ENCODE measurements at places on chromosomes 13 and 19.

DNA sequence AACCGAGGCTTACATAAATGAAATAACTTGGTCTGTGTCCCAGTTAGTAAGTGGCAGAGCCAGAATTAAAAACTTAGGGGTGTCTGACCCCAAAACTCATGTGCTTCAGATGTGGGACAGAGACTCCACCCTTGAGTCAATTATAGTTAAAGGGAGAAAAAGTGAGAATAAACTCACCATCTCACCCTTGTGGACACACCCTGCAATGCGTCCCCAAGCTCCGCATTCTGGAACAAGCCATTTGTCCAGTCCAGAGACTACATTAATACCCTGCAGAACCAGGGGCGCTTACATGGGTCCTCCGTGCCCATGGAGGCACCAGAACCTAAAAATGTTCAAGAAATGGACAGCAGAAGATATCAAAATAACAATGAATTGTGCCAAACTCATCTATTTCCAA lies 207.0 kb upstream of the ZNF507 start:
- DNase-seq = no peak

GRCh38 chr13:53012707-53013106 lies 15.9 kb upstream of the OLFM4 start:
- no peak for DNase-seq

- no peak for DNase-seq
These were observed 2.8 kb downstream of the GRK1 start for GRCh38 chr13:113669755-113670341.

DNA sequence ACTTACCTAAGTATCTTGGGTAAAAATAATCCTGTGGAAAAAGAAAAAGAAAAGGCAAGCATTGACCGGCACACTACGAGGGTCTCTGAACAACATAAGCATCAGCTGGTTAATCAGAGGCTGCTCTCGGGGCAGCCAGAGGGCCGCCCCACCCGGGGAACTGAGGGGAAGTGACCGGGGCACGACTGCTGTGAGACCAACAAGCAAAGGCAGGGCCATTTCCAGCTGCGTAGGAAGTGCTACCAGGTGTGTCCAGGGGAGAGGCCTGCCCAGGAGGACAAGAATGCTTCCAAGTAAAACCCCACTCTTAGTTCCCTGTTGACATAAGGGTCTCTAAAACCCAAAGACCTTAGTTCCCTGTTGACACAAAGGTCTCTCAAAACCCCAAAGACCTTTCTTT lies 15.9 kb downstream of the GAS6 start:
- no peak for DNase-seq

DNA sequence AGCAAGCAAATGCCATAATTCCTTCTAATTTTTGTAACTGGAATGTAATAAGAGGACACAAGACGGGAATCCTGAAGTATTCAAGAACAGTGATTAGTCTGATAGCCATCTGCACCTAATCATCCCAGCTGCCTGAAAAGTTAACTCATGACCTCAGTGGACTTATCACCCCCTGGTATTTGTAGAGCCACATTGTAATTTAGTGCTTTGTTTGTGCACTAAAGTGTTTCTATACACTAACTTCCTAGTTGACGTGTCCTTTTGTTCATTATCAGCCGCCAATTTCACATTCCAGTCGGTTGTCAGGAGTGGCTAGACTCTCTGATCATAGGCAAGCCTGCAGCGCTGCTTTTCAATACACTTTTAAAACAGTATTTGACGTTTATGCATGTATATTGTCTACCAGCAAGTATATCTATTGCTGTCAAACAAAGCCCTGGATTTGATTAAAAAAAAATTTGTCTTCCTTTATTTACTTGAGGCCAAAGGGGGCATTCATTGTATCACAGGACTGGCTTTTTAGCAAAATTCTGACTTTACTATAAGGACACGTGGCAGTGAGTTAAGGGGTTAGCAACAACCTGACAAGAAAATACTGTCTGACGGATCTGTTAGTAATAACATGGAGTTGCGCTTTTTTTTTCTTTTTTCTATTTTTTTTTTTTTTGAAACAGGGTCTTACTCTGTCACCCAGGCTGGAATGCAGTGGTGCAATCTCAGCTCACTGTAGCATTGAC lies 10.4 kb upstream of the SOX21 start:
- DNase-seq = no peak

DNA sequence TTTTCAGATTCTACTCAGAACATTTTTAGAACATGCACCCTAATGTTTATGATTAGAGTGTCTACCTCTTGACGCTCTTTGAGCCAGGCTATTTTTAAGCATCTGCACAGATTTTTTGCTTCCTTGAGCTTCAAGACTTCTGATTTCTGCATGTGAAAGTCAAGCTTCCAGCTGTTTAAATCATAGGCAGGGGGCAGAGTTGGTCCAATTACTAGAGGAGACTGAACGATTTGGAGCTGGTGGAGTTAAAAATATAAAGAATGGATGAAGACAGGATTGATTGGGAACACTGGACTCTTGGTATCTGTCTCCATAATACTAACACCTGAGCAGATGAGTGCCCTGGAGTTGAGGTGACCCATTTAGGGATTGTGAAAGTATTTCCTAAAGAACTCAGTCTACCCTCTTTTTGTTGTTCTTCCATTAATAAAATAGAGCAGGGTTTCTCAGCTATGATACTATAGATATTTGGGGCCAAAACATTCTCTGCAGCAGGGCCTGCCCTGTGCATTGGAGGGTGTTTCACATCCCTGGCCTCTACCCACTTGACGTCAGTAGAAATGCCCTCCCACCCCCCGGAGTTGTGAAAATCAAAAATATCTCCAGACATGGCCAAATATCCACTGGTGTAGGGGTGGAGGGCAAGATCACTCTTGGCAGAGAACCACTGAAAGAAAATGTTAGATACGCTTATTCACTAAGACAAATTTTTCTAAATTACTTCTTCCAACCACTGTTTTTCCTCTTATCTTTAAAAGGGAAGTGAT lies 160.1 kb downstream of the COG6 start:
- DNase-seq = no peak

DNA sequence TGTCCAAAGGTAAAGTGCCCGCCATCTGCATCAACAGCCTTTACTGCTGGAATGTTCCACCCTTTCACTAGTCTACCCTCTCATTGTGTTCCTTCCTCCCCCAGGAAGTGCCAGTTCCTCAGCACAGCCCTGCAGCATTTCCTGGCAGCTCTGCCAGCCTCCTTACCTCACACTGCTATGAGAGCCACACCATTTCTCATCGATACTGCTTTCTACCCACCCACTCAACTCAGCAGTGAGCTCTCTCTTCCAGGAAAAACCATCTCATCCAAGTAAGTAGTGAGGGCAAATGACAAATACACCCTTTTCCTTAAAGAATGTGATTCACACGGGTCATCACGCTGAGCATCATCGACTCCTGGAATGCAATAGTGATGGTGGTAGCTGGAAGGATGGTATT lies 19.8 kb downstream of the UQCRFS1 start:
- DNase-seq = no peak

- no peak for DNase-seq
These were observed 242.4 kb downstream of the KLF12 start for GRCh38 chr13:73891805-73892204.

DNA sequence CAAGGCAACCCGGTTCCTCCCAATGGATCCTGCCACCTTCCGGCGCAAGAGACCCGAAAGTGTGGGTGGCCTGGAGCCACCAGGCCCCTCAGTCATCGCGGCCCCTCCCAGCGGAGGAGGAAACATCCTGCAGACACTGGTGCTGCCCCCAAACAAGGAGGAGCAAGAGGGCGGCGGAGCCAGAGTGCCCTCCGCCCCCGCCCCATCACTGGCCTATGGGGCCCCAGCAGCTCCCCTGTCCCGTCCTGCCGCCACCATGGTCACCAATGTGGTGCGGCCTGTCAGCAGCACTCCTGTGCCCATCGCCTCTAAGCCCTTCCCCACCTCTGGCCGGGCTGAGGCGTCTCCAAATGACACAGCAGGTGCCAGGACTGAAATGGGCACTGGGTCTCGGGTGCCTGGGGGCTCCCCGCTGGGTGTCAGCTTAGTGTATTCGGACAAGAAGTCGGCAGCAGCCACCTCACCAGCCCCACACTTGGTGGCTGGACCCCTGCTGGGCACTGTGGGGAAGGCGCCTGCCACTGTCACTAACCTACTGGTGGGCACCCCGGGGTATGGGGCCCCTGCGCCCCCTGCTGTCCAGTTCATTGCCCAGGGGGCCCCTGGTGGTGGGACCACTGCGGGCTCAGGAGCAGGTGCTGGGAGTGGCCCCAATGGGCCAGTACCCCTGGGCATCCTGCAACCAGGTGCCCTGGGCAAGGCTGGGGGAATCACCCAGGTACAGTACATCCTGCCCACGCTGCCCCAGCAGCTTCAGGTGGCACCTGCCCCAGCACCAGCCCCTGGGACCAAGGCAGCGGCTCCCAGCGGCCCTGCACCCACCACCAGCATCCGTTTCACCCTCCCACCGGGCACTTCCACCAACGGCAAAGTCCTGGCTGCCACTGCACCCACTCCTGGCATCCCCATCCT lies 11.2 kb upstream of the PRR19 start:
- no peak for DNase-seq

DNA sequence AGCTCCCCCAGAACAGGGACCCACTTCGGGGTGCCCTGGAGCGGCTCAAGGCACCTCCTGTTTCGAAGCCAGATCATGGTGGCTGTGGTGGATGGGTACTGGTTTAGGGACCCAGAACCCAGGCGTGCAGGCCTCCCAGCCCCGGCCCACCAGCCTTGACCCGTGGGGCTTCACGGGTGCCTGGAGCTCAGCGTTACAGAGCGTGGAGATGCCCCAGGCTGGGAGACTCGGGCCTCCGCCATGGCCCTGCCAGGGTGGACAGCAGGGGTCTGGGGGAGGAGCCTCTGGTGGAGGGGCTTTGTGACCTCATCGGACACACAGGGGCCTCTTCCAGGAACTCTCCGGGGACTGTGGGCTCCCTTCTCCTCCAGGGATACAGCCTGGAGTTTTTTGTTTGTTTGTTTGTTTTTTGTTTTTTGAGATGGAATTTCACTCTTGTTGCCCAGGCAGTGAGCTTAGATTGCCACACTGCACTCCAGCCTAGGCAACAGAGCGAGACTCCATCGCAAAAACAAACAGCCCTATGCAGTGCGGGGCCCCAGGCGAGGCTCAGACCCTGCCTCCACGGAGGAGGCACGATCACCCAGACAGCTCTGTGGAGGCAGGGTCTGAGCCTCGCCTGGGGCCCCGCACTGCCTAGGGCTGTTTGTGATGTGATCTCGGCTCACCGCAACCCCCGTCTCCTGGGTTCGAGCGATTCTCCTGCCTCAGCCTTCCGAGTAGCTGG lies at the start of gene GARIN5B:
Gene GARIN5B (minus strand): TSS at position 271 of the 727 bp plus-strand sequence. CDS start 194 bp downstream, at position 77.
- no peak for DNase-seq

DNA sequence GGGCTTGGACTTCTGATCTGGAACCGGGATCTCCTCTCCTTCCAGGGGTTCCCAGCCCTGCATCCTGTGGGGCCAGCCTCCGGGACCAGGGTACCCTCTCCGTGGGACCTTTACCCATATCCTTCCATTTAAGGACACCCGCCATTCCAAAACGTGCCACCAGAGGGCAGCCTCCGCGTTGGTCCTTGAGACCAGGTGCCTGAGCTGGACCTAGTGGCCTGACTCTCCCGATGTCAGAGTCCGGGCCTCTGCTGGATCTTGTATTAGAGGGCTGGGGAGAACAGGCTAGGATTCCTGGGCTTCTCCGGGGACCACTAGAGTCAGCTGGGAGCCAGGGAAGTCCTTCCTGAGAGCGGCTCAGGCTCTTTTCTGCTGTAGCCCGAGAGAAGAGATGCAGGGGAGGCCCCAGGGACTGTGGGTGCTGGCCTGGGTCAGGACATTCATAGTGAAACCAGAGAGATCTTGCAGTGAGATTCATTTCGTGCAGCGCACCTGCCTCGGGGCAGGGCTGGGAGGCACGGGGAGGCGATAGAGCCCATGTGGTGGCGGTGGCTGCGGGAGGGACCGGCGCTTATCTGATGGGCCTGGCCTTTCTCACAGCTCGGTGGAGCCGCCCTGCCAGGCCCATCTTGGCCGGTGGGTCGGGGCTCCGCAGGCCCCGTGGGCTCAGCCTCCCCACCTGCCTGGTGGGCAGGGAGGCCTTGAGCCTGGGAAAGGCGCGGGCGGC lies 9.8 kb upstream of the SLC7A10 start:
- DNase-seq = no peak

DNA sequence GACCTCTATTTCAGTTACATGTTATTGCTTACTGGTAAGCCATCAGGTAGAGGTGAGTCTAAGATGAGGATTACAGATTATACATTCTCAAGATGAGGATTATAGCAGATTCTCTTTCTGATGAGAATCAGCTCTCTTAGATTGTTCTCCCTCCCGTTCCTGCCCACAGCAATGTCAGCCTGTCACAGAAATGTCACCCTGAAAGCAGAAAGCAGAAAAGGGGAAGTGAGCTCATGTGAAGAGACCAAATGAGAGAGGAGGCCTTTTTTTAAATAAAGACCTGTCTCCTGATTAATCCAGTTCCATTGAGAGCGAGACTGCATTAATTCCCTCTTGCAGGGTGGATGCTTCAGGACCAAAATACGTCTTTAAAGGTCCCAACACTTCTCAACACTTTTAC lies 445.6 kb downstream of the KCTD12 start:
- DNase-seq = no peak

GRCh38 chr19:7680606-7681339 lies at the start of gene TRAPPC5:
TSS of gene TRAPPC5 (plus strand) at chr19:7680833. CDS start at chr19:7682254, 1,421 bp downstream.
- DNase-seq = peak; percentile 89

GRCh38 chr19:2587001-2587719 lies 111.2 kb downstream of the GADD45B start:
- DNase-seq = no peak

GRCh38 chr13:27450921-27451471 lies 632 bp upstream of the MTIF3 start:
- DNase-seq = peak; percentile 36

- DNase-seq = no peak
These were observed 16.4 kb downstream of the PLEKHF1 start for GRCh38 chr19:29681422-29682235.

GRCh38 chr19:46626446-46626845 lies 1.6 kb upstream of the PTGIR start:
- no peak for DNase-seq

DNA sequence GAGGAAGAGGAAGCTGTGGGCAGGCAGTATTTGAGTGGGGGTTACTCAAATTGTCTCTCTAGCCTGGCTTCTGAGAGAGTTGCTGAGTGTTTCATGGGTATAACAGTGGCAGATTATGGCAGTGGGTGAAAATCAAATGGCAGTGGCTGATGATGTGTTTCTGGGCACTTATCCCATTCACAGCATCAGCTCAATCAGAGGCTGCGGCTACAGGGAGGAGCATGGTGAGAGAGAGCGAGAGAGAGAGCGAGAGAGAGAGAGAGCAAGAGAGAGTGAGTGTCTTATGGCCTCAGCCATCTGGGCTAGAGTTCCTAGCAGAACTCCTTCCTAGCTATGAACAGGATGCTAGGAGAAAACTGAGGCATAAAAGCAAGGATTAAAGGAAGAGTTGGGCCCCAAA lies 178.9 kb downstream of the OLFM4 start:
- DNase-seq = no peak

GRCh38 chr19:3047496-3048189 lies 14.7 kb downstream of the TLE5 start:
- DNase-seq = peak; percentile 81

GRCh38 chr13:77724092-77724491 lies 26.6 kb downstream of the SLAIN1 start:
- no peak for DNase-seq

- DNase-seq = peak; percentile 79
These were observed 5.3 kb upstream of the GPR4 start for GRCh38 chr19:45607071-45608029.

- no peak for DNase-seq
These were observed 12.8 kb downstream of the CASP14 start for GRCh38 chr19:15062036-15062435.

GRCh38 chr13:101521371-101521770 lies 68.9 kb downstream of the ITGBL1 start:
- DNase-seq = no peak

GRCh38 chr13:42907745-42908144 lies 84.3 kb downstream of the EPSTI1 start:
- DNase-seq = no peak

All from right lung (tissue), 10 donors.